ENCODE measurements at places on chromosomes 6 and 20. TPM values are rescaled to one million over a fixed set of nuclear protein-coding genes. Genes with fewer than 3 reads are reported as not detected.

DNA sequence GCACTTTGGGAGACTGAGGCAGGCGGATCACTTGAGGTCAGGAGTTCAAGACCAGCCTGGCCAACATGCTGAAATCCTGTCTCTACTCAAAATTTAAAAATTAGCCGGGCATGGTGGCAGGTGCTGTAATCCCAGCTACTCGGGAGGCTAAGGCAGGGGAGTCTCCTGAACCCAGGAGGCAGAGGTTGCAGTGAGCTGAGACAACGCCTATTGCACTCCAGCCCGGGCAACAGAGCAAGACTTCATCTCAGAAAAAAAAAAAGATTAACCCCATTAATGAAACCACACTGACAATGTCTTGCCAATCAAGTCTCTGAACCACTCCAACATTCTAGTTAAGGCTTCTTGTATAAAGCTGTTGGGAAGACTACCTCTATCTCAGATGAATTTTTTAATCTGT is 4.0 kb downstream of the PREP start:
- no peak for DNase-seq

DNA sequence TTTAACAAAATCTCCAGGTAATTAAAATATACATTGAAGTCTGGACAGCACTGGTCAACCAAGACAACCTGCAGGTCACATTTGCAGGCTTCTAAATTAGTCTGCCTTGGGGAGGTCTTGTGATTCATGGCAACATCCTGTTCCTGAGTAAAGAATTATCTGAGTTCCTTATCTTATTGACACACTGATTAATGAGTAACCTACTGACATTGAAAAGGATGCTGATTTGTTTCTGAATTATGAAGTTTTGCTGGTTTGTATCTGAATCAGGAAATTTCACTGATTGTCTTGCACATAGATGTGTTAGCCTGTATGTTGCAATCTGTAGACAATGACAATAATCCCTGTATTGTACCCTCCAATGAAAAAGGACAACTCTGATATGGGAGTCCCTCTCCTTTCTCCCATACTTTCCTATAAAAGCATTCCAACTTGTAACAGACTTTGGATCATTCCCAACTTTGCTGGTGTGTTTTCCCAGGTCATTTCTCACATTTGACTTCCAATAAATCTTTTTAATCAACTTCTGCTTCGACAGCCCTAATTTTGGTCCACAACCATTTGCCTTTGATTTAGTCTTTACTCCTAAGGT is 80.0 kb downstream of the LAMP5 start:
- no peak for DNase-seq

The RNF182 gene
- not detected for total RNA-seq

DNA sequence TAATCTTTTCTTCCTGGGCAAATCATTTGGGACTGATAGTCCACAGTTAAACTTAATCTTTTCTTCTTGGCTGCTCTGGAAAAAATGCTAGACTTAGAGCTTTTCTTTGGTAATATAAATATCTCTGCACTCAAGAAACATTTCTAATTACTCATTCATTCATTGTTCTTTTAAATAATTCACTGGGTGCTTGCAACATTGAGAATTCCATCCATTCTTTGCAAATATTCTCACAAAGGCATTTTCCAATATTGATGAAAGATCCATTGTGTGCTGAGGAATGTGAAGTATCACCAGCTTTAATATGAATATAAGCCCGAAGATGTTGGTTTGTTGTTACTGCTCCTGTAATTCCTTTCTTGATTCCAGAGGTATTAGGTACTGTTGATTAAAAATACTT is 38.4 kb downstream of the AKAP7 start:
- no peak for DNase-seq

GRCh38 chr6:89144354-89144906 is 1.4 kb upstream of the PM20D2 start:
- DNase-seq = peak; percentile 25

GRCh38 chr6:21740376-21741124 is 147.0 kb downstream of the SOX4 start:
- no peak for DNase-seq

DNA sequence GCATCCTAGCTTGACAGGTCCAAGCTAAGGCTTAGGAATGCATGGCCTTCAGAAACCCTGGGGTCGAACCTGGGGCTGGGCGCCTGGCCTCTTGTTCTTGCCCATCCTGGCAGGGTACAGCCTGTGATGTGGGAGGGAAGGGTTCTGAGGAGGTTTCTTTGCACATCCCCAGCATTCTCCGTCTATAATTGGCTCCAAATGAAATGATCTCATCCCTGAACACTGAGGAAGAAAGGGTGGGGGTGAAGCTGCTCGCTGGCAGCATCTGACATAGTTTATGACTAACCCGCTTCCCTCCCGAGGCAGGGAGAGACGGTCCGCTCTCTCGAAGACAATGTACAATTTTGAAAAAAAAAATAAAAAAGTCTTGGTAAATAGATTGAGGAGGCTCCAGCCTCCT is 67.1 kb upstream of the ZNFX1 start:
- DNase-seq = no peak
